ENCODE measurements at places on chromosomes 2 and 18.

- peak; percentile 15 for DNase-seq
Measured at GRCh38 chr2:231199219-231199618, 788 bp downstream of the ARMC9 start.

GRCh38 chr18:75827751-75828287 is 400.3 kb upstream of the SMIM21 start:
- DNase-seq = no peak

- no peak for DNase-seq
Measured at GRCh38 chr2:37867166-37867565, 57.9 kb upstream of the RMDN2 start.

GRCh38 chr2:128622371-128622770 is 303.7 kb upstream of the HS6ST1 start:
- no peak for DNase-seq

DNA sequence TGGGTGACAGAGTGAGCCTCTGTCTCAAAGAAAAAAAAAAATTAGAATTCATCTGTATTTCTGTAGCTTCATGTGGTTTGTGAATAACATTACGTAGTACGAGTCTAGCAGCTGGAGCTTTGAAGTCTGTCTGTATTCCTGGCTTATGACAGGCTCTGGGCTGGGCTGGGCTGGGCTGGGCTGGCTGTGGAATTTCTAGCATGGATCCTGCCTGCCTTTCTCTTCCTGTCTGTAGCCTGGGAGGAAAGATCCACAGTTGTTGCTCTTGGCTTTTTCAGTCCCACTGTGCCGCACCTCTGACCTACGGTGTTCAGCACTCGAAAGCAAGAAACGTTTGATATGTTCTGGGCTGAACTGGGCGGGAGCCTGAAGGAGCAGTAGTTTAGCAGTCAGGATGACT is 55.4 kb downstream of the BOLA3 start:
- DNase-seq = no peak

DNA sequence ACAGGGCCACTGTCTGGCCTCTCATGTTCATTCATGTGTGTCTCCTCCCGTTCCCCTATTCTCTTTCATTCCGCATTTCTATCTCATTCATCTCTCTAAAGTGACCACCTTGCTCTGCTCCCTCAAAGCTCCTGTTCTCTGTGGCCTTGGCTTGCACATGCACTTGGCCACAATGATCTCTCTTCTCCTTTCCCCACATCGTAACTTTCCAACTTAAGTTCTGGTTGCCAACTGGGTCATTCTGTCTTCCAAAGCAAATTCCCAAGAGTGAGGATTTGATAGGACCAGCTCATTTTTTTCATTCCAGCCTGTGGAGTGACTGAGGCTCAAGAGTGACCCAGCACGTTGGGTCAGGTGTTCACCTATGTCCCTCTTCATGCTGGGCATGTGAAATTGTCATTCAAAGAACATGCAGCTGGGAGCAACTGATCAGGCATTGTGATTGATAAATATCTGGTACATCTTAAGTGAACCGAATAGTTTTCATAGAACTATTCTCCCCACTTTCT is 14.3 kb upstream of the ITGA6 start:
- DNase-seq = no peak

DNA sequence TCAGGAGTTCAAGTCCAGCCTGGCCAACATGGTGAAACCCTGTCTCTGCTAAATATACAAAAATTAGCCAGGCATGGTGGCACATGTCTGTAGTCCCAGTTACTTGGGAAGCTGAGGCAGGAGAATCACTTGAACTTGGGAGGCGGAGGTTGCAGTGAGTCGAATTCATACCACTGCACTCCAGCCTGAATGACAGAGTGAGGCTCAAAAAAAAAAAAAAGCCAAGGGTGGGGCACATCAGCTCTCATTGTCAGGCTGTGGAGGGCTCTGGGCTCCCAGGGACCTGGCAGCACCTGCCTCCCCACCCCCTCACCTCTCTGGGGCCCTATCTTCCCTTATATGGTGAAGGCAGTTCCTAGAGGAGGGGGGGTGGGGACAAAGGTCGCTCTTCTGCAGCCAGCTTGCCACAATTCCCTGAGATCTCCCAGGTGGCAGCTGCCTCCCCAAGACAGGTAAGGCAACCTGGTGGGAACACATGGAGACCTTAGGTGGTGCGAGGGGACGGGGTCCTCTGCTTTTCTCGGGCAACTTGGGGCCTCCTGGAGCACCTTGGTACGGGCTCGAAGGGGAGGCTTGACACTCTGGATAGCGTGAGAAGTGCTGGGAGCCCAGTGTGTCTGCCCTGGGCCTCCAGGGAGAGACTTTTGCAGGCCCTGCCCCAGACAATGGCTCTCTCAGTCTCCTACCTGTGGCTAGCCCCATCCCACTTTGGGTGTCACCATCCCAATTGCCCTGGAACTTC is at the start of gene VIL1:
TSS of gene VIL1 (plus strand) at position 407 of the 742 bp plus-strand sequence. CDS start 4,656 bp downstream, outside the sequence.
- peak; percentile 27 for DNase-seq

GRCh38 chr2:45575881-45576280 is 35.2 kb downstream of the SRBD1 start:
- no peak for DNase-seq

DNA sequence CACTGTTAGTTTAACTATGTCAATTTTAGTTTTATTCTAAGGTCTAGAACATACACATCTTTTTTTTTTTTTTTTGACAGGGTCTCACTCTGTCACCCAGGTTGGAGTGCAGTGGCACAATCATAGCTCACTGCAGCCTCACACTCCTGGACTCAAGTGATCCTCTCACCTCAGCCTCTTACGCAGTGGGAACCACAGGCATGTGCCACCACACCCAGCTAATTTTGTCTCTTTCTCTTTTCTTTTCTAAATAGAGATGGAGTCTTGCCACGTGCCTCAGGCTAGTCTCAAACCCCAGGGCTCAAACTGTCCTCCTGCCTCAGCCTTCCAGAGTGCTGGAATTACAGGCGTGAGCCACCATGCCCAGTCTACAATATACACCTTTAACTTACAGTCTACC is 69.5 kb upstream of the CHRNA1 start:
- no peak for DNase-seq

- no peak for DNase-seq
Measured at GRCh38 chr2:43265001-43265400, 38.6 kb upstream of the ZFP36L2 start.

DNA sequence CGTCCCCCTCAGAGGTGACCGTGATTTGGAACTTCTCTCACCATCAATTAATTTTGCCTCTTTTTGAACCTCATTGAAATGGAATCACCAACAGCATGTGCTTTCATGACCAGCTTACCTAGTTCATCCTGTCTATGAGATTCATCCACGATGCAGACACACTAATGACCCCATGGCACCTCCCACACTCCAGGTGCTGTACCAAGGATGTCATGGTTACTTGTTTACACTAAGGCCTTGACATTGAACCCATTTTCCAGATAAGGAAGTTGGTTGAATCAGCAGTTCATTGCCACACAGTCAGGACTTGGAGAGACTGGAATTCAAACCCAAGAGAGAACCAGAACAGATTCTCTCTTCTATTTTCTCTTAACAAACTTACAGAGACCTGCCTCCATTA is 139.0 kb downstream of the ZFP36L2 start:
- DNase-seq = no peak

- DNase-seq = no peak
Measured at GRCh38 chr2:171430516-171431410, 3.0 kb downstream of the METTL8 start.

DNA sequence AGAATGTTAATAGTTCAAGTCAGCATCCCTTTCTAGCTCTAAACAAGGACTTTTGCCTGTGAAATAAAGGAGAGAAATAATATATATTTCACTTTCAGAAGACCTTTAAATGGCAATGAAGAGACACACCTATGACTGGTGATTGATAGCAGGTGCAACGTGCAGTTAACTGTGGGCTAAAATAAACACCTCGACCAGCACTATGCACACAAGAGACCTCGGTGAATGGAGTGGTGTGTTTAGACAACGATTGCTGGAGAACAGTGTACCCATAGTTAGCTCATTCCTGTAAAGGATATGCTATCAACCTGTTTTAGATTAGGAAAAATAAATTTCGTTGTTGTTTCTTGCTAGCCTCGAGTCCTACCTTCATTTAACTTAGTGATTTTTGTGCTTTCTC is 143.4 kb downstream of the NR4A2 start:
- DNase-seq = peak; percentile 16

DNA sequence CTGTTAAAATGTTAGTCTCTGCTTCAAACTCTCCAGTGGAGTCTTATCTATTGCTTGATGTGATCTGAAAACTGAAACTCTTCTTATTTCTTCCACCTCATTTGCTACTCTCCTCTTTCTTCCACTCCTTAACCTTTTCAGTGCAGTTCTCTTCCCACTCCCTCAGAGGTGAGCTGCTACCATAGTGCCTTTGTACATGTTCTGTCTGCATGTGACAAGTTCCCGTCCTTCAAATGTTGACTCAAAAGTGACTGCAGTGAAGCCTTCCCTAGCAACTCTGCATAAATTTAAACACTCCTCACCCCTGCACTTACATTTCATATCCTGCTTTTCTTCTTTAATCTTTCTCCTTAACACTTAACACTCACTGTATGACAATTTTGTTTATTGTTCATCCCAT is 12.1 kb downstream of the SGO2 start:
- DNase-seq = no peak

DNA sequence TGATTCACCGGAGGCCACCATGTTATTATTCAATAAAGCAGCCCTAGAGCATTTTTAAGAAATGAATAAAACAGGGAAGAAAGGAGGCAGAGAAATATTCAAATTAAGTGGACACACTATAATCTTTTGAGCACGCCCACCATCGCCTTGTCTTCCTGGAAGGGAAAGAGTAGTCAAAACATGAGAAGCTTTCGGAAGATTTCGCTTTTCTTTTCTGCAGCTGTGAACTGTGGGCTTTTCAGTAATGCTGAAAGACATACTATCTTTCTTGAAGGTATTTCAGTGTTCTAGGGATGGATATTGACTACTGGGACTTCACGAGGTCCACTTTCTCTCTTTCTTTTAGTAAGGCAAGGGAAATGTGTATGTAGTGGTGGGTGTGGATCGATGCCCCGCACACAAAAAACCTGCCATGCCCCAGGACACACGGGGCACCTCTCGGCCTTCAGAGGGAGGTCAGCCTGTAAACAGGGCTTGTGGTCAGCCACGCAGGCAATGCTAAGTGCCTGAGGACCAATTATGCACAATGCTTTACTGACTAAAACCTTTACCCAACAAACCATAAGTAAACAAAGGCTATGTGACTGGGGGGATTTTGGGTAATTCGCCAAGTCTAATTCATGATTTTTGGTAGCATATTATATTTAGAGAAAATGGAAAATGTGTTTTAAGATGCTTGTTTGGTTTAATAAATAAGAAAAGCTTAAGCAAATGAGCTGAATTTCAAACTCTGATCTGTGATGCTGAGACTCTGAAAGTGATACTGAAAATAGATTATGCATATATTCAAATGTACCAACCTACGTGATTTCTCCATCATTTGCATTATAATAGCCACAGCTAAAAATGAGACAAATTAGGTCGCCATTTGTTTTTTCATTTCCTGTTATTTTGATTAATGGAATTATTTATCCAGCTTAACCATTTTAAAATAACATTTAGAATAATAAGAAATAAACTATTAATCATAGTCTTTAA is 130.5 kb downstream of the ZNF516 start:
- no peak for DNase-seq

- DNase-seq = no peak
Measured at GRCh38 chr2:95346231-95346737, 49.1 kb downstream of the KCNIP3 start.

DNA sequence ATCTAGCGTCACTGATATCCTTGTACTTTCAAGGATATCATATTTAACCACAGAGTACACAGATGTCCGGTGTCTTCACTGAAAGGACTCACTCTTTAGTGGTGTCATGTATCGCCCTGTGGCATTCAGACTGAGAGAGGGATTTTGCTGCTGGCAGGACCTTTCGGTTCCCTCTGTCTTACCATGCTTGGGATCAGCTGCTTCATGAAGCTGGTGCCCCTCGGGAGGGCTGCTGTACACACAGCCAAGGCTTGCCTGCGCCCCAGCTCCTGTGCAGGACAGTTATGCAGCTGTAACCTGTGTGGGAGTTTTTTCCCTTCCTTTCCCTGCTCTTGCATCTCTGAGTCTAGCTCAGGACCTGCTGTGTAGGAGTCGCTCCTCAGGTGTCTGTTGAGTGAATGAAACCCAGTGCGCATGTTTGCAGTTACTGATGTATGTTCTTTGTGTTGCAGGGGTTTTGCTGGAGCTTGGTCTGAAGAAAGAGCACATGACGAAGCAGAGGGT is 64.4 kb downstream of the GREB1 start:
- no peak for DNase-seq
